ENCODE measurements at places on chromosomes 1 and 21. TPM values are rescaled to one million over a fixed set of nuclear protein-coding genes. Genes with fewer than 3 reads are reported as not detected.
A peak's percentile ranks its signal among the peaks of the same experiment; 100 is the strongest.

The SERPINC1 gene
- total RNA-seq = 0.41 TPM

The LINGO4 gene
- 0.41 TPM for total RNA-seq

The PLA2G2D gene
- total RNA-seq = 1.1 TPM

The FCGR2B gene
- 19.7 TPM for total RNA-seq

The NES gene
- total RNA-seq = 50.7 TPM

GRCh38 chr1:161956097-161956496, 67.6 kb downstream of the OLFML2B start:
- H3K36me3 ChIP-seq = peaks cover 5% of the 10 kb centered on the region
- no peaks in the 10 kb centered on the region for H3K27me3 ChIP-seq
- DNase-seq = no peak
- H3K27ac ChIP-seq = no peak overlapping the region
- H3K4me1 ChIP-seq = no peaks in the 10 kb centered on the region

GRCh38 chr1:16021681-16022080, at the start of gene CLCNKA:
CLCNKA (plus strand) TSS chr1:16022036; CDS start chr1:16022620, 584 bp downstream.
- peak within 1 kb of the TSS; percentile 82 for H3K27ac ChIP-seq
- no peaks in the 10 kb centered on the region for H3K36me3 ChIP-seq
- H3K27me3 ChIP-seq = no peaks in the 10 kb centered on the region
- peak; percentile 76 for DNase-seq

- H3K27me3 ChIP-seq = no peaks in the 10 kb centered on the region
- H3K27ac ChIP-seq = no peak overlapping the region
- no peaks in the 10 kb centered on the region for H3K36me3 ChIP-seq
- peak; percentile 85 for DNase-seq
These were observed 667 bp downstream of the ZDHHC18 start for GRCh38 chr1:26827106-26827604.

DNA sequence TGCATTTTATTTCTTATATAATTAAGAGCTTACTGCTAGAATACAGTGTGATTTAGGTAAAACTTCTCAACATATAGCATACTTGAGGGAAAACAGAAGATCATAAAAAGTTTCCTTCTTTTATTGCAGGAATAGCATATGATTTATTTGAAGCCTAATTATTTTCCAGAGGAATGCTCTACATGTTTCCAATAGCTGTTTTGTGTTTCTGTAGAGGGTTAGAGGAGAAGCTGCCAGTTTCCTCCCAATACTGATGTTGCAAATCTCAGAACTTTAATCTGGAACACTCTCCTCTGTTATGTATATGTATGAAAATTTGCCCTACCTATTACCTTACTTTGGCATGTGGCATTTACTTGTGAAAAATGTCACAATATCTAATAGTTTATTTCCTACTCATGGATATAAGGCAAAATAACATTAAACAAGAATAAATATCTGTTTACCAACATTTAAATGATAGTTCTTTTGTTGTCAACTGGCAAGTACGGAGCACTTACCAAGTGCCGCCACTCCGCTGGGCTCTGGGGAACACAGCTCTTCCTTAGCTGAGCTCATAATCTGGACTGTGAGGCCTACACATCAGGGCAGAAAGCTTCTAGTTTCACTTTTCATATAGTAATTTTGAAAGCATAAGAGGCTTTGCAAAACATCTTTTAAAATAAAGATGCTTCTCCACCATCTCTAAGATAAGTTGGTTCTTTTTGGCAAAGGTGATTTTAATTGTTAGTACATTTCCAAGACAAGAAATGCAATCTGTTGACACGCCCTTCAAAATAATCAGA, 239.8 kb upstream of the C1orf105 start:
- DNase-seq = no peak
- H3K4me3 ChIP-seq = peak overlapping the region; percentile 33
- no peaks in the 10 kb centered on the region for H3K27me3 ChIP-seq
- H3K27ac ChIP-seq = peak overlapping the region; percentile 79
- no peaks in the 10 kb centered on the region for H3K36me3 ChIP-seq

DNA sequence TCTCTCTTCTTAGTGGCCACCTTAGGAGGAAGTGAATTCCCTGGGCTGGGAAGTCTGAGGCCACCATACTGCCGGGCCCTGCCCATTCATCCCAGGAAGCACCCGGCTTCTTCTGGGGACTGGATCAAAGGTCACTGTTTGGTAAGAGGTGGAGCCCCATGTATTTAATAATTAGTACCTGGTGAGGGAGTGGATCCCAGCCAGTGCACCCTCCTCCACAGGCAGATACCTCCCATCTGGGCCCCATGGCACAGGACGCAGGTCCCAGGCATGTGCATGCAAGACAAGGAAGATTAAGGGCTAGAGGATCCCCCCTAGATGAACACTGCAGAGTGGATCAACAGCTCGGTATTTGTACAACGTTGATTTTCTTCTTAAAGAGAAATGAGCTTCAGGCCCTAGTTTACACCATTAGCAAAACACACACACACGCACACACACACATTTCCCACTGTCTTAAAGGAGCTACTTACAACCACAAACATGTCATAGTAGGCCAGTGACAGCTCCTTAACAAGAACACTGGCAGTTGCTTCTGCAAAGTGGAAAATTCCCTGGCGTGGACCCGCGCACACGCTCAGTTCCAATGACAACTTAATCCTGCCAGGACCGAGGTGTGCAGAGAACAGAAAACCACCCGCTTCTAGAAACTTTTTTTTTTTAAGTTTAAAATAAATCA, 90.7 kb downstream of the MRPL37 start:
- H3K36me3 ChIP-seq = no peaks in the 10 kb centered on the region
- peaks cover 6% of the 10 kb centered on the region for H3K4me1 ChIP-seq
- H3K27me3 ChIP-seq = no peaks in the 10 kb centered on the region
- peak overlapping the region; percentile 68 for H3K27ac ChIP-seq
- H3K4me3 ChIP-seq = no peak overlapping the region
- no peak for DNase-seq

DNA sequence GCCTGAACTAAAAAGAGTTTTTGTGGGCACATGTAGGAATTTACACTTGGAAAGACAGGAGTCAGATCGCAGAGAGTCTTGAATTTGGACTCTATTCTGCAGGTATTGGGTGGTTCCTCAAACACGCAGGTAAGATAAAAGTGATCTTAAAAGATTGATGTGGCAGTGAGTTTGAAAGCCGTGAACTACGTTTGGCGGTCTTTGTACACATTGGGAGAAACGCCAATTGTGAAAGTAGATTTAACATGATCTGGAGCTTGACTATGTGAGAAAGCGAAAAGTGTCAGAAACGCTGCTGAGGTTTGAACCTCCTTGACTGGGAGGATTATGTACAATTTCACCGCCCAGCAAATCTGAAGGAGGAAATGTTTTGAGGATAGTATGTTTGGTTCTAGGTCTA, 1.5 kb upstream of the PPP2R5A start:
- H3K4me3 ChIP-seq = no peak overlapping the region
- no peaks in the 10 kb centered on the region for H3K36me3 ChIP-seq
- H3K4me1 ChIP-seq = no peaks in the 10 kb centered on the region
- H3K27ac ChIP-seq = no peak overlapping the region
- no peaks in the 10 kb centered on the region for H3K27me3 ChIP-seq

GRCh38 chr1:24134376-24134775, 8.6 kb downstream of the IL22RA1 start:
- H3K27me3 ChIP-seq = no peaks in the 10 kb centered on the region
- no peaks in the 10 kb centered on the region for H3K36me3 ChIP-seq
- H3K27ac ChIP-seq = no peak overlapping the region
- H3K4me3 ChIP-seq = no peak overlapping the region

DNA sequence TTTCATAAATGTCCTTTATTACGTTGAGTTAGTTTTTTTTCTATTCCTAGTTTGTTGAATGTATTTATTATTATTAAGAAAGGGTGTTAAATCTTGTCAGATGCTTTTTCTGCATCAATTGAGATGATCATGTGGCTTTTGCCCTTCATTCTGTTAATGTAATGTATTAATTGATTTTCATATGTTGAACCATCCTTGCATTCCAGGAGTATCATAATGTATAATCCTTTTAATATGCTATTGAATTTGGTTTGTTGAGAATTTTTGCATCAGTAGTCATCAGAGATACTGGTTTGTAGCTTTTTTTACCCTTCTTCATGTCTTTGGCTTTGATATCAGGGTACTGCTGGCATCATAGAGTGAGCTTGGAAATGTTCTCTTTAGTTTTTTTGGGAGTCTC, 100.0 kb downstream of the POFUT2 start:
- no peak overlapping the region for H3K4me3 ChIP-seq
- H3K27me3 ChIP-seq = no peaks in the 10 kb centered on the region
- H3K4me1 ChIP-seq = no peaks in the 10 kb centered on the region
- H3K27ac ChIP-seq = no peak overlapping the region
- peaks cover 3% of the 10 kb centered on the region for H3K36me3 ChIP-seq
- DNase-seq = no peak
